ENCODE measurements at places on chromosomes 13 and 19.
A peak's percentile ranks its signal among the peaks of the same experiment; 100 is the strongest.

DNA sequence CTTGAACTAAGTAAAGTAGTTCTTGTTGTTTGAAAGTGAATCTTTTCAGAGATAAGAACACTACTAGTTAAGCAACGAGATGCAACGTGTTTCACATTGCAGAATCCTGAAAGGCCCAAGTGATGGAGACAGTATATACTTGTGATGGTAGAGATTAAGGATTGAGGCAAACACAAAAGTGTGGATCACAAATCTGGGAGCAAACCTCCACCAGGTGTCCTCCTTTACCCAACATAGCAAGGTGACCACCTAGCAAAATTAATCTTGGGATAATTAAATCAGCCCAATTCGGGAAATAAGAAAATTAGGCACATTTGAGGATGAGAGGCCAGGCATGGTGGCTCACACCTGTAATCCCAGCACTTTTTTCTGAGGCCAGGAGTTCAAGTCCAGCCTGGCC is 563.9 kb downstream of the DACH1 start:
- DNase-seq: no peak

- DNase-seq: no peak
Observed at GRCh38 chr13:78317030-78317429, 286.3 kb downstream of the POU4F1 start.

- DNase-seq: no peak
Observed at GRCh38 chr13:68940049-68940448, 1167.6 kb upstream of the ATXN8OS start.

DNA sequence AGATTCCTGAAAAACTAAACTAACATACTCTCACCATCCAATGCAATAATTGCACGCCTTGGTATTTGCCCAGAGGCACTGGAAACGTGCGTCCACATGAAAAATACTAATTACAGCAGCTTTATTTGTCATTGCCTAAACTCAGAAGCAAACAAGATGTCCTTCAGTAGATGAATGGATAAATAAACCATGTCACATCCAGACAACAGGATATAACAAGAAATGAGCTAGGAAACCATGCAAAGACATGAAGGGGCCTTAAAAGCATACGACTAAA is 25.0 kb downstream of the ELL start:
- no peak for DNase-seq

GRCh38 chr19:43316591-43317319 is 36.7 kb upstream of the CD177 start:
- DNase-seq: no peak

DNA sequence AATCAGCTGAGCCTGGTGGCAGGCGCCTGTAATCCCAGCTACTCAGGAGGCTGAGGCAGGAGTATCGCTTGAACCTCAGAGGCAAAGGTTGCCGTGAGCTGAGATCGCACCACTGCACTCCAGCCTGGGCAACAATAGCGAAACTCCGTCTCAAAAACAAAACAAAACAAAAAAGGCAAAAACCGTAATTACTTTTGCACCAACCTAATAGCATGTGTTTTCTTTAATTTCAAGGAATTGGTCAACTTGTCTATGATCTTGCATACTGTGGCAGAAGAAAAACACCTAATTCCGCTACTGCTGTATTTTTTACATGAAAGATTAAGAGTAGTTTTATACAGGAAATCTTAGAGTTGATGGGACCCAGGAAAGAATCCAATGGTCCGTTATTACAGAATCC is 241.2 kb downstream of the COL4A1 start:
- no peak for DNase-seq

DNA sequence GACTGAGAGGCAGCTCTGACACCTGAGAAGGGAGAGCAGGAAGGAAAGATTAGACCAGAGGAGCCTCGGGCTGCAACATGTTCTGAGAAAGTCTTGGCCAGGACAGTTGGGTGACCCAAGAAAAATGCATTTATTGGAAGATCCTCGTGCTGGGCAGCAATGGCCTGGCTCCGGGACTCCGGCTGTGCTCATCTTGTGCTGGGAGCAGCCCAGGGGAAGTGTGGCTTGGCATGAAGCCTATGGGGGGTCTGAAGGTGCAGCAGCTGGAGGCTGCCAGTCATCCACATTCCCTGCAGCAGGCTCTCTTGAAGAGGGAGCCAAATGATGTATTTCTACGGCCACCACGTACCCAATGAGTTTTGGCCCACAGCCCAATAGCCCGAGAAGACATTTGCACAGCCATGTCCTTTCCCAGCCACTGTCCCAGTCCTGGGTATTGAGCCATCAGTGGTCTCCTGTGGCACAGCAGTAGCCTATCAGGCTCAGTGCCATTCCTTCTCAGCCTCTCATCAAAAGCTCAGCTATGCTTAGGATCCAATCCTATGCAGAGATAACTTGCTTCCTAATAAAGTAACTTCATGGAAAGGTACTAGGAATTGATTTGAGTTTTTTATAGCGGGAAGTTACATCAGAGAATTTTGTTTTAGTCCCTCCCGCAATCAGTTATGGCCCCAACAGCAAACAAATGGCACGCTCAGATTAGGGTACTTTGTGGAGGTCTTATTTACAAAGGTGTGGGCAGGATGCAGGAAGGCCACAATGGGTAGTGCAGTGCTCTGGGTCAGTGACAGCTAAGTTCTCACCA is 76.0 kb upstream of the MEDAG start:
- DNase-seq: no peak

- no peak for DNase-seq
Observed at GRCh38 chr13:19185086-19185864, 3.7 kb upstream of the TUBA3C start.

DNA sequence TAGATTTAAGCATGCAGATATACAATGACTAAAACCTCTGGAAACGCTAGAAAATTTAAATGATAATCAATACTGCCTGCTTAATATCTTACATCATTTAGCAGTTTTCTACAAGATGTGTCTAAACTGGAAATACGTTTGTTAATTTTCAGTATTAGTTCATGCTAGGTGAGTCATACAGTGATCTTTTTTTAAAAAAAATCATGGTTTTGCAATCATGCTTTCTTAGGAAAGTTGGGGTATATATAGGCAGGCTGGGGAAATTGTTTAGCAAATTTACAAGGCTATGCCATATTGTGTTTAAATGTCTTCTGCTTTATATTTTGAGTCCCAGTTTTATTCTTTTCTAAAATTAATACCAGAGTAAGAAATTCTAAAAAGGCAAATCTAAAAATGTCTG is 245.4 kb upstream of the SPRY2 start:
- no peak for DNase-seq

- peak; percentile 21 for DNase-seq
Observed at GRCh38 chr13:25372284-25373081, 709 bp downstream of the ATP8A2 start.

DNA sequence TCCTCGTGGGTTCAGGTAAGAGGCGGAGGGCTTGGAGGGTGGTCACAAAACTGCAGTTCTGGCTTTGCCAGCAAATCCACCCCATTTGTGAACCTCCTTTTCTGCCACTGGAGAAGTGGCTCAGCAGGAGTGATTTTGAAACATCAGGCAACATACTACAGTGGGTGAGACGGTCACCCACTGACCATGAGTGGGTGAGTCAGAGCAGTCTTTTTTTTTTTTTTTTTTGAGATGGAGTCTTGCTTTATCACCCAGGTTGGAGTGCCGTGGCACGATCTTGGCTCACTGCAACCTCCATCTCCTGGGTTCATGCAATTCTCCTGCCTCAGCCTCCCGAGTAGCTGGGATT is 3.0 kb downstream of the TOMM40 start:
- DNase-seq: no peak

DNA sequence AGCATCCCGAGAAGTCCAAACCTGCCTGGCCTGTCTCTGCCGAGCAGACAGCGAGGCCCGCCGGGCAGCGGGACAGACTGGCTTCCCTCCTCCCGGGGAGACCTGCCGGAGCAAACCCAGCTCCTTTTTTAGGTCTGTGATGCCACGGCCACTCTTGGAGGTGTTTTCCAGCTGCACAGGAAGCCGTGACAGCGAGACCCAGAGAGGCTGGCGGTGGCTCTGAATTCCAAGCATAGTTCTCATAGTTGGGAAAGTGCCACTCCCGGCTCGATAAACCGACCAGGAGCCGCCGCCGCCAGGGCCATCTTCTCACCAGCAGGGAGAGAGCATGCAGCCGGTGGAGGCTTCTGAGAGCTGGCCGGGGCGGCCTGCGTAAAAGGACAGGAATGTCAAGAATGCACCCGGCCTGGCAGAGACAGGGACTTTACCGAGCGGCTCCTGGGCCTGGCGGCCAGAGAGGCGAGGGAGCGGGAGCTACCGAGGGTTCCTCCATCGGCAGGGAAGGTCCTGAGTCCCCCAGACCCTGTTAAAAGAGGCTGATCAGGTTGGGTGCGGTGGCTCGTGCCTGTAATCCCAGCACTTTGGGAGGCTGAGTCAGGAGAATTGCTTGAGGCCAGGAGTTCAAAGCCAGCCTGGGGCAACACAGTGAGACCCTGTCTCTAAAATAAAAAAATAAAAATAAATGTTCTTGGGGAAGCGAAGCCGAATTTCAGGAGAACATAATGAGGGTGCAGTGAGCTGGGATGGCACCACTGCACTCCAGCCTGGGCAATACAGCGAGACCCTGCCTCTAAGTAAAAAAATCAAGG is 64.9 kb downstream of the GADD45B start:
- no peak for DNase-seq

- DNase-seq: no peak
Observed at GRCh38 chr13:41582027-41582463, 124.7 kb downstream of the RGCC start.

DNA sequence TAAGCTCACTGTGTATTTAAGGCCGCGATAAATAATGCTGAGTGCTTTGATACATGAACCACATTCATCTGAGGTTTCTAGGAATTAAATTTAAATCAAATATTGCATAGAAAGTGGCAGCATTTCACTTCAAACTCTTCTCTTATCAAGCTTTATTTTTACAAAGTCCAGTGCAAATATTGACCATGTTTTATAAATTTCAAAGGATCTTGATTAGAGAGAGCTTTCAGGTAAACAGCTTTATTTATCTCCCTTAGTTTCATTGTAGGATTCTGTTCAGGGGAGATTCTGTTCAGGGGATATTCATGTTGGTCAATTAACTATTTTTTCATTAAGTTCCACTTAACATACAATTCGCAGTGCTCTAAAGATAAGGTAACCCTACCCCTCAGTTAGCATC is 249.7 kb upstream of the IRS2 start:
- no peak for DNase-seq

GRCh38 chr19:28345811-28346210 is 867.1 kb downstream of the UQCRFS1 start:
- DNase-seq: no peak

GRCh38 chr13:62524498-62524897 is 1108.8 kb upstream of the PCDH20 start:
- no peak for DNase-seq

DNA sequence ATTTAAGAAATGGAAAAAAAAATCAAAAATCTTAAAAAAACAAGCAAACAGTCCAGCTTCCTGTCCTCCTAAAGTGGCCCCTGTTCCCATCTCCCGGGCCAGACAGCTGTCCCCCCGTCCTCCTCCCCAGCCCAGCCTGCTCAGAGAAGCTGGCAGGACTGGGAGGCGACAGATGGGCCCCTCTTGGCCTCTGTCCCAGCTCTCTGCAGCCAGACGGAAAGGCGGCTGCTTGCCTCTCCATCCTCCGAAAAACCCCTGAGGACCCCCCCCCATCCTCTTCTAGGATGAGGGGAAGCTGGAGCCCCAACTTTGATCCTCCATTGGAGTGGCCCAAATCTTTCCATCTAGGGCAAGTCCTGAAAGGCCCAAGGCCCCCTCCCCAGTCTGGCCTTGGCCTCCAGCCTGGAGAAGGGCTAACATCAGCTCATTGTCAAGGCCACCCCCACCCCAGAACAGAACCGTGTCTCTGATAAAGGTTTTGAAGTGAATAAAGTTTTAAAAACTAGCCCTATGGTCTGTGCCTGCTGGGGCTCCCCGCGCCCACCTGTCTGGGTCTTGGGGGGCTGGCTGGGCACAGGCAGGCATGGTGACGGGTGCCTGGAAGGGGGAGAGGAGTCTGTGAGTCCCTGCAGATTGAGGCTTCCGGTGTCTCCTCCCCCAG is 3.8 kb downstream of the GADD45GIP1 start:
- no peak for DNase-seq

GRCh38 chr19:21483589-21484170 is 21.7 kb upstream of the ZNF429 start:
- DNase-seq: peak; percentile 78

- no peak for DNase-seq
Observed at GRCh38 chr13:44035400-44035799, 155.7 kb downstream of the LACC1 start.

DNA sequence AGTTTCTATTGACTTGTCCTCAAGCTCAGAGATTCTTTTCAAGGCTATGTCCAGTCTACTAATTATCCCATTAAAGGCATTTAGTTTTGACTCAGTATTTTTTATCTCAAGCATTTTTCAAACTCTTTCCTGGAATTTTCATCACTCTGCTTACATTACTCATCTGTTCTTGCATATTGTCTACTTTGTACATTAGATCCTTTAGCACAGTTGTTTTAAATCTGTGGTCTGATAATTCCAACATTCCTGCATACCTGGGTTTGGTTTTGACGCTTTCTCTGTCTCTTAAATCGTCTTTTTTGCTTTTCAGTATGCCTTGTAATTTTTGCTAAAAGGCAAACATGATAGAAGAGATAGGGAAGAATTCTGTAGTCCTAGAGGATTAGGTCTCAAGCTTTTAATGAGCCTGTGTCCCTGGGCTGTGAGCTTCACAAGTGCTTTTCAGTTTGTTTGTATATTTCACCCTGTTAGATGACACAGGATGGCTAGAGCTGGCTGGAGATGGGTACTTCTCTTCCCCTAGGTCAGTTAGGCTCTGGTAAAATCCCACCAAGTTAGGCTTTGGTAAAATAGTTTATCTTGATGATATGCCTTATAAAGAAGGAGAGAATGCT is 46.1 kb upstream of the GPC6 start:
- no peak for DNase-seq

- no peak for DNase-seq
Observed at GRCh38 chr13:21124852-21125251, 51.5 kb downstream of the SKA3 start.

DNA sequence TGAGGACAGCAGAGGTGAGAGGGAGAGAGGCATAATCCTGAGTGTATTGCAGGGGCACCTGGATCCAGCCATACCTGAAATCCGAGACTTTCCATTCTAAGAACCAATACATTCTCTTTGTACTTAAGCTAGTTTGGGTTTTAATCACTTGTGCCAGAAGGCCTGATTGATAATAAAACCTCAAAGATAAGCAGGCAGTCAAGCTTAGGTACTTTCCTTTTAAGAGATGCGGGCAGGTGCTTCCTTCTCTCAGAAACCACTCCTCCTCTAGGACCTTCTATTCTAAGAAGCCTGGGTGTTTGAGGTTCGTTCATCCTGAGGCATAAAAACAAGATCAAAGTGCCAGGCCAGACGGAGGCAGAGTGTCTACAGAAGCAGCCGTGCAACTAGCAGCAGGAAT is 22.2 kb downstream of the FAM187B start:
- DNase-seq: peak; percentile 44

- no peak for DNase-seq
Observed at GRCh38 chr19:56837492-56838023, 3.0 kb downstream of the PEG3 start.

Data from activated T-cell treated with anti-CD3 and anti-CD28 coated beads, Interleukin-2, amount 50 U/mL, for 48 hours (primary cell).